ENCODE measurements at places on chromosomes 11 and 22. TPM values are rescaled to one million over a fixed set of nuclear protein-coding genes. Genes with fewer than 3 reads are reported as not detected.

GRCh38 chr11:31702966-31703365 lies 108.2 kb downstream of the PAX6 start:
- DNase-seq = peak; percentile 21

Gene IL18
- total RNA-seq = not detected

Gene SLN
- total RNA-seq = 0.80 TPM

GRCh38 chr11:36371590-36371989 lies 75.5 kb downstream of the PRR5L start:
- no peak for DNase-seq

DNA sequence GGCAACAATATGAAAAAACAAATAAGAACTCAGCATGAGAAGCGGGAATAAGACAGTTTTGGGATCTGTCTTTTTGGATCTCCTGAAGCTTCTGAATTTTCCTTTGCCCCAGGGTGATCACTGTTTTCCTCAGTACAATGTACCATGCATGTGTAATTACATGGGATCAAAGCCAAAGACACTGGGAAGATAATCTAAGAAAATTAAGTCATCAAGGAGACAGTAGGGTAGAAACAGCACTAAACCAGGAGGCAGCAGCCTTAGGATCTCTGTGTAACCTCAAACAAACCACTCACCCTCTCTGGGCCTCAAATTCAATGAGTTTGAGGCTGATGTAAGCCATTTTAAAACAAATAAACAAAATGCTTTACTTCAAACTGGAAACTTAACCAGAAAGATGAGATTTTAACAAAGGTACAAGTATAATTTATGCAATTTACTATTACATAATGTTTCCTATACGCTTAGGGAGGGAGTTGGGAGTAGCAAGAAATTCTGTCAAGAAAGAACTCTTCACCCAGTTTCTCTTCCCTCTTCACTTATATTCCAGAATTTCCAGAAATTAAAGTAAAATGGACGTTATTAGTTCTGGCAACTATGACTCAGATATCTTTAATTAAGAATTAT lies 77.0 kb downstream of the RAB30 start:
- peak; percentile 13 for DNase-seq

- DNase-seq = no peak
Measured at GRCh38 chr11:95559899-95560298, 229.7 kb downstream of the FAM76B start.

Gene MTCH2
- total RNA-seq = 119 TPM

GRCh38 chr11:101582236-101582988 lies 1.4 kb downstream of the TRPC6 start:
- no peak for DNase-seq

GRCh38 chr11:76672431-76673175 lies 2.1 kb upstream of the LRRC32 start:
- DNase-seq = no peak

Gene CNGA4
- total RNA-seq = not detected

GRCh38 chr11:96969251-96969650 lies 579.4 kb downstream of the JRKL start:
- DNase-seq = no peak

DNA sequence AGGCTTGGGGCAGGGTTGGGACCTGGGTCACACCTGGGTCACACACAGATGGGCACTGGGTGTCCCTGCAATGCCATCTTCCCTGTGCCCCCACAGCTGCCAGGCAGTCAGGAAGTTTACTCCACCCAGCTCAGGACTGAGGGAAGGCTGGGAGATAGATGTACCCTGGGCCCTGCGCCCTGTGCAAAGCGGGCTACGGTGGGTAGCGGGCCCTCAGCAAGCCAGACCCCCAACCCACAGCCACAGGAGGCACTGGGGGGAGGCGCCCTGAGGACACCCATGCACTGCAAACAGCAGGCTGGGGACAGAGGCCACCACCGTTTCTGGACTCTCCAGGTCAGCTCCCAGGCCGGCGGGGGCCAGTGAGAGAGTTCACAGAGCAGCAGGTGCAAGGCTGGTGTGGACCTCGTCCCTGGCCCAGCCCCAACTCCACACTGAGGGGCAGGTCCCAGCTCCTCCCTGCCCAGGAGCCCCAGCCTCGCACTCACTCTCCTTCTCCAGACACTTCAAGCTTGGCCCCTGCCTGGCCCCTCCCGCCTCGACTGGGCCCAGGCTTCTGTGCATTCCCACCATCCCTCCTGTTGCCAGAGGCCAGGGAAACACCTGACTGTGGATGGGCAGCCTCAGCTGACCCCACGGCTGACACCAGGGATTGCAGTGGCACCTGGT lies 4.9 kb downstream of the DUSP8 start:
- DNase-seq = no peak

Gene E2F8
- total RNA-seq = 7.7 TPM

GRCh38 chr22:49302150-49302460 lies 525.6 kb downstream of the BRD1 start:
- DNase-seq = no peak

GRCh38 chr22:43750751-43751150 lies 61.4 kb downstream of the EFCAB6 start:
- no peak for DNase-seq

DNA sequence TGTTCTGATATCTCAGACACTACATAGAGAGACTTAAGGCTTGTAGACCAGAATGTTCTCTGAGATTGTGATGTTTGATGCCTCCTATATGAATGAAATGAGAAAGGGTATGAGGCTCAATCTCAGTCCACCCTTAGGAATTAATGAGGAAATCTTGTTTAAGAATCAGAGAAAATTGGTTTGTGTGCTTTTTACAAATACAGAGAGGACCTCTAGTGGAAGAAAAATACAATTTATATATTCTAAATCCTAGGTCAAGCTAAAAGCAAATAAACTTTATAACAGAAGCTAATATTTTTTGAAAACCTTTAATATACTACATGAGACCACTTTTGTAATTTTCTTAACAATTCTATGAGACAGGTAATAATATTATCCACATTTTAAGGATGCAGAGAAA lies 5.0 kb upstream of the OR52H1 start:
- no peak for DNase-seq

Gene PHLDA2
- 6.4 TPM for total RNA-seq

Gene C1QTNF4
- not detected for total RNA-seq

- DNase-seq = no peak
Measured at GRCh38 chr22:41830174-41830573, 2.7 kb upstream of the SREBF2 start.

DNA sequence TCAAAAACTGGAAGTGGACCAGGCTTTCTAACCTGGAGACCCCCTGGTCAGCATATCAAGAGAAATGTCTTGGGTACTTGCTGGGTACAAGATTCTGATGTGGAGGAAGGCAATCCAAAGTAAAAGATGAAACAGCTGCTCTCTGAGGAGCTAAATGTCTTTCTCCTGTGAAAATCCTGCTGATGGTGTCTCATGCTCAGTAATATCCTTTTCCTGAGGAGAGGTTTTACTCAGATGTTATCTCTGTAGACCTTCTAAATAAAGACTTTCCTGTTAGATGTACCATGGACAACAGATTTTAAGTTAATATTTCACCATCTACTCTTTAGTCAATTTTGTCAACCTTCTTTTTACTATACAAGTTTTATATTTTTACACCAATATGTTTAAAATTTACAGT lies 62.9 kb downstream of the FAM83F start:
- no peak for DNase-seq

GRCh38 chr11:31442086-31442485 lies 67.3 kb downstream of the IMMP1L start:
- DNase-seq = no peak

- DNase-seq = no peak
Measured at GRCh38 chr11:128504486-128504885, 82.9 kb downstream of the ETS1 start.

Gene FUT4
- 2.5 TPM for total RNA-seq

GRCh38 chr11:102142333-102142732 lies 32.1 kb downstream of the YAP1 start:
- no peak for DNase-seq

- no peak for DNase-seq
Measured at GRCh38 chr22:38694940-38695339, 5.8 kb downstream of the JOSD1 start.

GRCh38 chr22:36733271-36733670 lies 29.7 kb upstream of the CACNG2 start:
- no peak for DNase-seq

DNA sequence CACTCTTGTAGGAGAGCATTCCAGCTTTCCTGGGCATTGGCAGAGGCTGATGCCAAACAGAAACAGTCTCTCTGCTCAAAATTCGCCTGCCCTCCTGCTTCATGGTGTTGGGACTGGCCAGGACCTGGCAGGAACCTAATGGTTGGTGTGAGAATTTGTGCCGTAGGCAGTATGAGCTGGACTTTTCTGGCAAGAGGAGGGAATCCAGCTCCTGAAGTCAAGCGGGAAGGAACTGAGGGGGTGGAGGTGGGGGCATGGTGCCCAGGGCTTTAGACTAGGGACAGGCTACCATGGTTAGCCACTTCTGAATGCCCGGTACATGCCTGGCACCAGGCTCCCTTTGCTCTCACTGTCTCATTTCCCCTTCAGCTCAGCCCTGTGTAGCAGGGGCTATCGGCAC lies 6.9 kb upstream of the TOMM22 start:
- DNase-seq = no peak

Gene CNIH2
- 0.98 TPM for total RNA-seq

DNA sequence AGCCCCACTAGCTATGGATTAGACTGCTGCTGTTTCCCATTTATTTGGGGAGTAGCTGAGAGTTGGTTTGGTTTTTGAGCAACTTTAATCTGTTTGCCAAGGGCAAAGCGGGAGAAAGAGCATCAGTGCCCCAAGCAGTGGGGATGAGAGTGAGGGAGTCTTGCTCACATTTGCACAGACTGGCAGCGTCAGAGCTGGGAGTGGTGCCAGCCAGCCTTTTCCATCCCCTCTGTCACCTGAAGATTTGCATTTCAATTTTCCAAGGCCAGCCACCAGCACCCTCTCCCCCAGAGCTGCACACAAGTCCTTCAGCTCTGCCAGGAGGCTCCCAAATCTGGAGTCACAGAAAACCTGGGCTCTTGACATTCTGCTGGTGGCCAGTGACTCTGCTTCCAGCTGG lies 21.0 kb upstream of the UVRAG start:
- DNase-seq = no peak

Gene OR5B12
- not detected for total RNA-seq

Gene SLC22A25
- not detected for total RNA-seq

Gene C22orf15
- not detected for total RNA-seq

DNA sequence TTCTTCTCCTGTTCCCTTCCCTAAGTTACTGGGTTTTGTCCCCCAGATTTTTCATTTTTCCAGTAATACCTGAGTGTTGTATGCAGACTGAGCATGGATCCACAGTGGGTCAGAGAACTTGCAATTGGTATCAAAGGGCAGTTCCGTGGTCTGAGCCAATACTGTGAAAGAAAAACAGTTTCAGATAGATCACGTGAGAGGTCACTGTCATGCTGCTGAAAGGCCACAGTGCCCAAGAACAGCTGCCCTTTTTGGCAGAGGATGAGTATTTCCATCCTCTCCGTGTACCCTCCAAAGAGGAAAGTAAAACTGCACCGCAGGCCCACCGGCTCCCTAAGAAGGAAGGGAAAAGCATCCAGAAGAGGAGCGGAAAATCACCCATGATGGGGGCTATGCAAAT lies 73.0 kb upstream of the TBCEL start:
- DNase-seq = no peak

- no peak for DNase-seq
Measured at GRCh38 chr22:19097518-19097917, 24.7 kb downstream of the DGCR2 start.

DNA sequence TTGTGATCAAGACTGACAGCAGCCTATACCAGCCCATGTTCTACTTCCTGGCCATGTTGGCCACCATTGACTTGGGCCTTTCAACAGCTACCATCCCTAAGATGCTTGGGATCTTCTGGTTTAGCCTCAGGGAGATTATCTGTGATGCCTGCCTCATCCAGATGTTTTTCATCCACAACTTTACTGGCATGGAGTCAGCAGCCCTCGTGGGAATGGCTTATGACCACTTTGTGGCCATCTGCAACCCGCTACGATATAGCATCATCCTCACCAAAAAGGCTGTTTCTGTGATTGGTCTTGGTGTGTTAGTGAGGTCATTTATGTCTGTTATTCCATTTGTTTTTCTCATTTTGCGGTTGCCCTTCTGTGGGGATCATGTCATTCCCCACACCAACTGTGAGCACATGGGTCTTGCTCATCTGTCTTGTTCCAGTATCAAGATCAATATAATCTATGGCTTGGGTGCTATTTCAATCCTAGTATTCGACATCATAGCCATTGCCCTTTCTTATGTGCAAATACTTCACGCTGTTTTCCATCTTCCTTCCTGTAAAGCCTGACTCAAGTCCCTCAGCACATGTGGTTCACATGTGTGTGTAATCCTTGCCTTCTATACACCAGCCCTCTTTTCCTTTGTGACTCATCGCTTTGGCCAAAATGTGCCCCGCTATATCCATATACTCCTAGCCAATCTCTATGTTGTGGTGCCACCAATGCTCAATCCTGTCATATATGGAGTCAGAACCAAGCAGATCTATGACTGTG lies 23.6 kb downstream of the OR52E1 start:
- DNase-seq = peak; percentile 13

GRCh38 chr22:35465109-35465701 lies 65.3 kb downstream of the MCM5 start:
- DNase-seq = no peak

DNA sequence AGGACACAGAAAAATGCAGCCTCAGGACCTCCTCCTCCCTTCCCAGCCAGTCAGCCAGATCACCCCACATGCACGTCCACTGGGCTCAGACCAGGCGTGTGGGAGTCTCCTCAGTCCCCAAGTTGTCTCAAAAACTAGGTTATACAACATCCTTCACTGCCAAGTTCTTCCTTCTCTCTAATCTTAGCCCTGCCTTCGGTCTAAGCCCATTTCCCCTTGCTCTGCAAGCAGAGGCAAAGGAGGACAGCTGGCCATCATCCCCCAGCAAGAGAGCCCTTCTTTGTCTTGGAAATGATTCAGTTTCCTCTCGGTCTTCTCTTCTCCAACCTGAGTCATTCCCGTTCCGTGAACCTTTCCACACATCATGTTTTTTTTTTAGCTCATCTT lies 14.0 kb upstream of the NRGN start:
- peak; percentile 61 for DNase-seq

GRCh38 chr11:102026217-102026616 lies 21.0 kb upstream of the CFAP300 start:
- no peak for DNase-seq

Gene LRRN4CL
- total RNA-seq = 0.98 TPM

- DNase-seq = peak; percentile 21
Measured at GRCh38 chr11:66467034-66467659, 442 bp downstream of the PELI3 start.
